NCI-H774 (cell line): ENCODE measurements at places on chromosomes 7 and 10.

- no peak for DNase-seq
Observed at GRCh38 chr7:7157177-7157886, 25.0 kb upstream of the C1GALT1 start.

- DNase-seq, result no peak
Observed at GRCh38 chr7:159197066-159197975, 52.7 kb upstream of the VIPR2 start.

DNA sequence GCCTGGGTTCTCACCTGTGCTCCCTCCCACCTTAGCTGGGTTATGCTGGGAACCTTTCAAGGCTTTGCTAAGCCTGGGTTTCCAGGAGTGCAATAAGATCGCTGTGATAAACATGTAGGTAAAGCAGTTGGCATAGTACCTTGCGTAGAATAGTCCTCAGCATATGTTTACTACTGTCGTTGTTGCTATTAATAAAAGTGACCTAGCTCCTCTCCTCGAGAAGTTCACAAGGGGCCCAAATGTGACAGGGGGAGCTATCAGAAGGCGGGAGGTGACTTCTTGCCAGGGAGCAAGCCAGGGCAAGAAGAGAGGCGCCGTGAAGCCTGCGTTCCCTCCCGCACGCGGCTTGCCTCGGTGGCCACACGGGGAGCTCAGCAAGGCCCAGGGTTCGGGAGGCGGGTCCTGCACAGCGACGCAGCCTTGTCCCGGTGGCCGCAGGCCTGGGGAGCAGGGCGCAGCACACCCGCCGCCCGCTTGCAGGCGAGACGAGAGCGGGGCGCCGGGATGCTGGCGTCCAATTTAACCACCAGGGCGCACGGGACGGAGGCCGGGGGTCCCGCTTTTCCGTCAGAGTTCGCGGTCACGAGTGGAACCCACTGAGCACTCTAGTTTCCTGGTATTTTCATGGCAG, 106.2 kb downstream of the SNX10 start:
- DNase-seq, result no peak

GRCh38 chr7:27703181-27703580, 36.8 kb upstream of the TAX1BP1 start:
- DNase-seq, result no peak

GRCh38 chr10:99522470-99523250, 10.1 kb upstream of the NKX2-3 start:
- no peak for DNase-seq
